ELR (cell line): ENCODE measurements at places on chromosomes 5 and 9.

GRCh38 chr9:109627042-109627441 is 128.9 kb upstream of the PTPN3 start:
- DNase-seq: no peak

DNA sequence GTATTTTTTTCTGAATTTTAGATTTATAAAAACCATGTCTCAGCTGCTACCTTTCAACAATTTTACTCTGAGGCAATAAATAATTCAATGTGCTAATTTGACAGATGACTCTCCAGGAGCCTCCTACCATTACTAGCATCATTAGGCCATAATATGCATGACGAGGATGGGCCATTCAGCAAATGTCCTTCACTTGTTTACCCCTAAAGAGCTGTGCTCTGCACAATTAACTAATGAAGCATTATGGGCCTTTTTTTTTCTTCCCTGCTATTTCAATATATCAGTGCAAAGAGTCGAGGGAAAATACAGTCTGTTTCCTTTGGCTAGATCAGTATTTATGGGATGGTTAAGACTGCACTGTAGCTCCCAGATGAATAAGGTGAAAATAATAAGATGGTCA is 627.2 kb downstream of the ISL1 start:
- no peak for DNase-seq

DNA sequence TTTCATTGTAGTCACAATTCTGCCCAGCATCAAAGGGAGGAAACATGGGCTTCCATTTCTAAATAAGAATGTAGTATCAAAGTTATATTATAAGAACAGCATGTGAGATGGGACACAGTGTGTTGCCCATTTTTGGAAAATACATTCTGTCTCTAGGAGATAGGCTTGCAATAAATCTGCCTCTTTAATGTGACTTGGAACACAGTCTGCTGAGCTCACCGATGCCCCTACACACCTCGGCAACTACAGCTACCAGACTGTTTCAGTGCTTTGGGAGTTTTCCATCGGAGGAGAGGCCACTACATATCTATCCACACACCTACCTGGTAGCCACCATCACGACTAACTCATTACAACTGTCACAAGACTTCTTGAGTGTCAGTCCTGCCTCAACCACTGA is 18.9 kb upstream of the FCHO2 start:
- no peak for DNase-seq

DNA sequence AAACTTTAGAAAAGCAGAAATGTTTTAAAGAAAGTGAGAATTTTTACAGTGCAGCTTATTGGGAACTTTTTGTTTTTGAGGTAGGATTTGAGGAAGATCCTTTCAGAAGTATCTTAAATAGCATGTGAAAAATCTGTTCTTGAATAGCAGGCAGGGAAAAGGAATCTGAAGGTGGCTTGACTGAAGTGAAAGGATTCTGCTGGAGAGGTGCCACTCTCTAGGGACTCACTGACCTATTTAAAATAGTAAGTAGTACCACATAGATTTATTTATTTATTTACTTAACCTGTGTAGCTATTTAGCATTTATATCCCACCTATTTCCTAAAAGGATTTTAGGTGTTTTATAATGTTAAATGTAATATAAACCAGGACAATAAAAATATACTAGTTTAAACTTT is 69.1 kb downstream of the NIPBL start:
- DNase-seq: no peak

DNA sequence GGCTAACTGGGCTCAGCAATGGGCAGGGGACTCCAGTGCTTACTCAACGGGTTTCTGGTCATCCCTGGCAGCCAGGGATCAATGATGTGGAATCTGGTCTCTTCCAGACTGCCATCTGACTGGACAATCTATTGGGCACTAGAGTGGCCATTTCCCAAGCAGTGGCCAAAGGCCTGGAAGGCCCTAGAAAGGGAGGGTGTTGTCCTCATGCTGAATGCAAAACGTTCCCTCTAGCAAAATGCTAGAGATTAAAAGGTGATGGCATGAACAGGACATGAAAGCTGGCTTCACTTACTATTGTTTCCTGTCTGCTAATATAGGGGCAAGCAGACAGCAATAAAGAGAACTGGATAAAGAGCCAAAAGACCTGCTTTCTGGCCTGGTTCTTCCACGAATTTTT is 254.2 kb upstream of the PANK3 start:
- no peak for DNase-seq

GRCh38 chr5:102211165-102211564 is 84.9 kb downstream of the SLCO4C1 start:
- DNase-seq: no peak

- peak; percentile 66 for DNase-seq
Observed at GRCh38 chr5:135371622-135372232, 27.3 kb downstream of the MACROH2A1 start.

GRCh38 chr5:124494540-124495116 is 251.8 kb downstream of the ZNF608 start:
- DNase-seq: no peak

GRCh38 chr9:113154946-113155345 is 4.1 kb downstream of the SLC31A2 start:
- no peak for DNase-seq

DNA sequence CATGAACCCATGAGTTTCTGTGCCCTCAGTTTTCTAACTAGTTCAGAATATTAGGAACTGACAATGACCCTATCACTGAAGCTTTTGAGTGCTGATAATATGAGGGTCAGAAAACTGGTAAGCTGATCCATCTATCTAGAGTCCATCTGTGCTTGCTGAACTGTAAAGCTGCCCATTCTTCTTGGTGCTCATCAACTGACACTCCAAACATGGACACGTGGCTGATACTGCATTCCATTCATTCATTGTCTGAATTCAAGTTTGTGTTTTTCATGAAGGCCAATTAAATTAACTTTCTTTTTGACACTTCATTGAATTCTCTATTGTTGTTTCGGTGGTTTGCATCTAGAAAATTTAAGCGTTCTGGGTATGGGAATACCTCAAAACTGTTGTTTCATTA is 17.6 kb downstream of the NREP start:
- no peak for DNase-seq
